ENCODE measurements at places on chromosomes 16 and 17. TPM values are rescaled to one million over a fixed set of nuclear protein-coding genes. Genes with fewer than 3 reads are reported as not detected.

The PRKCB gene
- total RNA-seq: 12.3 TPM

The OR1F1 gene
- total RNA-seq: not detected

The MT1F gene
- 3.4 TPM for total RNA-seq

The KRT33B gene
- not detected for total RNA-seq

The CDH13 gene
- total RNA-seq: 11.7 TPM

The PNMT gene
- 10.4 TPM for total RNA-seq

The LGALS9C gene
- total RNA-seq: not detected

The PIK3R5 gene
- 16.2 TPM for total RNA-seq

The RBFOX1 gene
- not detected for total RNA-seq

The SLC25A10 gene
- 4.8 TPM for total RNA-seq

The SECTM1 gene
- 41.1 TPM for total RNA-seq

The KCNJ18 gene
- not detected for total RNA-seq

The PPY gene
- total RNA-seq: not detected

The ZNF747 gene
- 25.2 TPM for total RNA-seq

The RNF157 gene
- total RNA-seq: 4.0 TPM

The CSH2 gene
- total RNA-seq: not detected

The ACSM3 gene
- 7.2 TPM for total RNA-seq

The ABCA10 gene
- 3.9 TPM for total RNA-seq

The OR1D5 gene
- not detected for total RNA-seq

The HSF4 gene
- total RNA-seq: 41.2 TPM
